ENCODE measurements at places on chromosomes 11 and 22. TPM values are rescaled to one million over a fixed set of nuclear protein-coding genes. Genes with fewer than 3 reads are reported as not detected.

The PKDREJ gene
- 0.06 TPM for total RNA-seq

DNA sequence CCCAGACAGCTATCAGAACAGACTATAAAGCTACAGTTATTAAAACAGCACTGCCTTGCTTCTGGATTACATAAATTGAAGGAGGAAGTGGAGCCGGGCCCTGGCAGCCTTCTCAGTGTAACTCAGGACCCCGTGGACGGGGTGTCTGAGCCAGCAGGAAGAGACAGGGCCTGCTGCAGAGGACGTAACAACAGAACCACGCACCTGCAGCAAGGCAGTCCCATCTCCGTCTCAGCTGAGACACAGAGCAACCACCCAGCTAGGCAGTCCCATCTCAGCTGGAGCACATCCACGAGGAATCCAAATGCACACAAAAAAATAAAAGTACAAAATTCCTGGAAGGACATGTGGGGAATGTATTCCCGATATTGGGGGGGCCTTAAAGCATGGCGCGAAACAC lies 17.1 kb upstream of the KRTAP5-6 start:
- no peak for DNase-seq

DNA sequence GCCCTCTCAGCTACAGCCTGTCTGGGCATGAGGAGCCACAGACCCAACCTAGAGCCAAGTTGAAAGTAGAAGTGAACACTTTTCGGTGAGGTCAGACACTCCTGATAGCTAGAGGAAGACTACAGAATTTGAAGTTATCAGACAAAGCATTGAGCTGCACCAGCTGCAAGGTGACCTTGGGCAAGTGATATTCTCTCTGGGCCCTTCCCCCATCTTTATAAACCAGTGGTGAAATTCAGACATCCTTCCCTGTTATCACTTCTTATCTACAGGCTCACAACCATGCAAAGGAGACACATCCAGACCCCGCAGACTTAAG lies 8.0 kb upstream of the PMM1 start:
- DNase-seq: no peak

DNA sequence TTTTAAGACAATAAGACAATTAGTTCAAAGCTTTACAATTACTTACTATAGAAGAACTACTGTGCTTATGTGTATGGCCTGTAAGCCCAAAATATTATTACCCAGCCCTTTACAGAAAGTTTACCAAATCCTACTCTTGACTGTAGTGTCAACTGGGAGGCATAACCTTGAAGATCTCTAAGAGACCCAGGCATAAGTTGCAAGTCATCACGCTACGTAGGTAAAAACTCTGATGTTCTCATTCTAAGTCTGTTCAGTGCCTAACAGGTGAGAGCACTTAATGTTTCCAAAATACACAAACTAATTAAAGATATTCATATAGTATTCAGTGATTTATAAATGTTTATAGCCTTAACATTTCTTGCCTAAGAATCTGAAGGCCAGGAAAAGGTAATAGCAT lies 12.9 kb downstream of the SESN3 start:
- DNase-seq: no peak

The CASP1 gene
- 158 TPM for total RNA-seq

The PNPLA5 gene
- total RNA-seq: not detected

The SERHL2 gene
- total RNA-seq: 3.7 TPM

DNA sequence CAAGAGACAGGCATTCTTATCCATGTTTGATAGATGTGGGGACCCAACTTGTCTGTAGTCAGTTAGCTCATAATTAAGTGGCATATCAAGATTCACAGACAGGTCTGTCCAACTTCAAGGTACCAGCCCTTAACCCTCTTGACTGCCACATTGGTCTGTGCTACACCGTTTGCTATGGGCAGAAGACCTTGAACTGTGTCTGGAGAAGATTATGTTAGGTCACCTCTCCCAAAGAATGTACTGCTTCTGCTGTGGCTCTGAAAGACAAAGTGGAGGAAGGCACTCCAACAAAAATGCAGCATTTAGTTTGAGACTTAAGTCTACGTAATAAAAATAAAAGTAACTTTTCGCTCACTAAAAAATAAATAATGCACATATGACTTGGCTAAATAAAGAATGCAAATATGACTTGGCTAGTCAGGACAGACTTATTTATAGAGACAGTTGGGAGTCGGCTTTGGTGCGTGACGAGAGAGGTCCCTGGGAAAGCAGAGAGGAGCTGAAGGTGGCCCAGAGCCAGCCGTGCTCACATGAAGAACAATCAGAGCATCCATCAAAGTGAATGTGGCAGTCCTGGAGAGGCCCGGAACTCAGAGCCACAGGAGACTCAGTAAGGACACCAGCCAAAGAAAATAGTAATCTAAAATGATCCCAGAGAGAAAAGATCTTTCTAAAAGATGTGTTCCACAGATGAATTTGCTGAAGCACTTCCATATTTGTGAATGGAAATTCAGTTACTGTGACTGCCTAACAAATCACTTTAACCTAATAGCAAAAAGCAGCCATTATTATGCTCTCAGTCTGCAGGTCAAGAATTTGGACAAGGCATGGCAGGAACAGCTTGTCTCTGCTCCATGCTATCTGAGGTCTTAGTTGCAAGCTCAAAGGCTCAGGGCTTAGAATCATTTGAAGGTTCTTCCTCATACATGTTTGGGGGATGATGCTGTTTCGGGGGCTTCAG lies 35.0 kb downstream of the CWC15 start:
- DNase-seq: no peak
